ENCODE measurements at places on chromosomes 7 and 10.
A peak's percentile ranks its signal among the peaks of the same experiment; 100 is the strongest.

DNA sequence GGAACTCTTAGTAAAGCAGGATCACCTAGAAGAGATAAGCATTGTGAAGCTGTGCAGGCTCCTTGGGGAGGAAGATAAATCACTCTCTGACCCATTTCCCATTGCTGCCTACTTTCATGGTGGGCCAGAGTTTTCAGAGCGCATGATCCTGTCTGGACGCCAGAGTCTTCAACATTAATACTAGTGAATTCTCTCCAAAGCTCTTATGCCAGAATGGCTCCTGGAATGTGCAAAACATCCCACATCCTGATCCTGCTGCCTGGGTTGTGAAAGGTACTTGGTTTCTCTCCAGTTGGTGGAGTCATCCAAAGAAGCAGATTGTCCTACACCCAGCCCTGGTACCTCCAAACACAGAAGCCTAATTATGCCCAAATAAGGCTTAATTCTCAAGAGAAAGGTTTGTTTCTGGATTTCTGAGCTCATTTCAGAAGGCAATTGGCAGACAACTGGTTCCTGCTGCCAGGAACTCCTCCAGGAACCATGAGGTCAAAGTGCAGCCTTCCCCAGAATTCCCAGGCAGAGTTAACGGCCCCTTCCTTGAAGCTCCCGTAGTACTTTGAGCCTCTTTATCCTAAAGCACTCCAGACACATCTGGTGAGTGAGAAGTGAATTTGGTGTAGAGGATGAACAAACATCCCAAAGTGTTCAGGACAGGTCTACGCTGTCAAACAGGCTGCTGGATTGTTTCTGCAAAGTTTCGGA is 495.2 kb downstream of the PLXNA4 start:
- no peak for DNase-seq

GRCh38 chr10:113494761-113495160 is 58.1 kb upstream of the HABP2 start:
- no peak for DNase-seq

DNA sequence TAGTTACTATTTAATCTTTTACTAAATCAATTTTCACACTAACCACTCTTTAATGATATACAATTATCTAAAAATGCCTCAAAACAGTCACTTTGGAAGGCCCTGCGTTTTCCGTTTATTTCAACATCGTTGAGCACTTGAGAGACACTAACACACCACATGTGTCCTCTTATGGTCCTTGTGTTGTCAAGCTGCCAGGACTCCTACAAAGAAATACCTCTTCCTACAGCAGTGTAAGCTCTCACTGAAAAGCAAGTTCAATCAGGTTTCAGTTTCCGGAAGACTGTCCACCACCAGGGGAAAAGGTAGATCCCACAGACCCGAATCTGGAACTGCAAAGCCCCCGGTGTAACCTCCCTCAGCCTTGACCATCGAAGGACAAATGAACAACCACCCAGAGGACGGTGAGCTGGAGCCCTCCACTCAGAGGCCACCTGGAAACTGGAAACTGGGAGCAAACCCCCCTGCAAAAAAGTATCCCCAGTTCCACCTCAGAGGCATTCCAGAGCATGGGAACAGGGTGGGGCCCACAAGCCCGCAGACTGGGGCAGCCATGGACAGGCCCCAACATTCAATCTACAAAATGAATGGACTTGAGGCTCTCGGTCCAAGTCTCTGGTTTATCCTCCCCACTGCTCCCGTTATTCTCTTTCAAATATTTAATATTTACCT is 37.6 kb downstream of the KCNH2 start:
- DNase-seq, result no peak

GRCh38 chr7:98488167-98488566 is 87.3 kb upstream of the BAIAP2L1 start:
- DNase-seq, result no peak

GRCh38 chr10:74079936-74080590 is 70.6 kb downstream of the AP3M1 start:
- DNase-seq, result no peak

DNA sequence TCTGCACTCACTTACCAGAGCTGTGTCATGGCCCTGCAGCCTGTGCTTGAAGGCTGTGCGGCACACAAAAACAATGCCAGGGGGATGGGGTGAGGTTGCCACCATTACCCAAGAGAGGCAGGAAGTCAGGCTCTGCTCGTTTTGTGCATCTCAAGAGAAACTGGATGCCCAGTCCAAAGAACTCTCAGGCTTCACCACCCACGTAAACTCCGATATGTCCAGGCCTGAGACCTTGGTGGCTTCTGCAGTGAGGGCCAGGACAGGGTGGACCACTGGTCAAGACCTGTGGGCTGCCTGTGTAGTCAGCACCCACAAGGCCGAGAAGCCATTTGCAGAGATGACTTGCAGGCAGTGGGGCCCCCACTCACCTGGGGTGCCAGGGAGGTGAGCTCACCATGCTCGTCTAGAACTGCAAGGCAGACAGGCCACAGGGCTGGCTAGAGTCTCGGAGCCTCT is 54.7 kb upstream of the EBF3 start:
- DNase-seq, result no peak

GRCh38 chr7:67916571-67917436 is 920.2 kb downstream of the TYW1 start:
- DNase-seq, result no peak

GRCh38 chr10:77827366-77827765 is 99.2 kb downstream of the DLG5 start:
- DNase-seq, result no peak

- peak; percentile 65 for DNase-seq
Measured at GRCh38 chr10:69088471-69088769, 517 bp downstream of the SRGN start.

GRCh38 chr7:130925136-130925794 is 191.3 kb upstream of the KLF14 start:
- DNase-seq, result peak; percentile 12

- DNase-seq, result no peak
Measured at GRCh38 chr7:47937065-47937687, 11.1 kb downstream of the PKD1L1 start.

GRCh38 chr7:4849390-4849789 is 12.4 kb downstream of the PAPOLB start:
- peak; percentile 21 for DNase-seq

- no peak for DNase-seq
Measured at GRCh38 chr7:76191783-76192240, 9.9 kb upstream of the SRRM3 start.

DNA sequence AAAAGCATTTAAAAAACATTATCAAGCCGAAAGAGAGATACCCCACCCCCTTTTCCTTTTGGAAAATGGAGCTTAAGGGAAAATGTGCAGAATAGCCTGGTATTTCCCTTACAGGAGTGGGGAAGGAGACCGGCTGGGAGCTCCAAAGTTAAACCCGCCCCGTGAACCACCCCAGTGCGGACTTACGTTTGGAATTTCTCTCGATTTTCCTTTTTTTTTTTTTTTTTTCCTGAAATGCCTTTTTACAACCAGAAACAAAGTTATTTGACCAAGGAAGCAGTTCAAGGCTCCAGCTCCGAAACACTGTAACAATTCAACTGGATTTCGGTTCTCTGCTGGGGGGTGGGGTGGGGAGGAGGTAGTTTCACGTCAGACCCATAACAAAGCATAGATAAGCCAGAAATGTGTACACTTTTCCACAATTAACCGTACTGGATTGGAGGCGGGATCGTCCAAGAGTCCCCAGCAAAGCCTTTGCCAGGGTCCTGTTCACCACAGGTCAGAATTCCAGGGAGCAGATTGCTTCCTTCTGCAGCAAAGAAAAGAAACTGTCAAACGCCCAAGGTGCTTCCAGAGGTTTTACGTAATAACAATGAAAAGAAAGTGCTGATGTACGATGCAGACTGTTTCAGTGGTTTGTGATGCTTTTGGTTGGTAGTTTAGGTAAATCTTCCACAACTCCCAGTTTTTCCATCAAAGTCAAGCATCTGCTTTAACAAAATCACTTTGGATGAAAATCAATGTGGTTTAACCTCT is 6.7 kb downstream of the SKIDA1 start:
- DNase-seq, result peak; percentile 41

GRCh38 chr10:44415121-44415520 is 30.2 kb upstream of the CXCL12 start:
- no peak for DNase-seq

GRCh38 chr10:69801434-69802315 is at the start of gene COL13A1:
TSS of gene COL13A1 (plus strand) at chr10:69801906. CDS start at chr10:69802424, 518 bp downstream.
- DNase-seq, result no peak

- DNase-seq, result no peak
Measured at GRCh38 chr7:24722386-24723177, 34.7 kb downstream of the GSDME start.

GRCh38 chr10:124025660-124026588 is 67.5 kb downstream of the CHST15 start:
- DNase-seq, result no peak

- DNase-seq, result no peak
Measured at GRCh38 chr7:104956753-104957450, 57.1 kb upstream of the KMT2E start.

DNA sequence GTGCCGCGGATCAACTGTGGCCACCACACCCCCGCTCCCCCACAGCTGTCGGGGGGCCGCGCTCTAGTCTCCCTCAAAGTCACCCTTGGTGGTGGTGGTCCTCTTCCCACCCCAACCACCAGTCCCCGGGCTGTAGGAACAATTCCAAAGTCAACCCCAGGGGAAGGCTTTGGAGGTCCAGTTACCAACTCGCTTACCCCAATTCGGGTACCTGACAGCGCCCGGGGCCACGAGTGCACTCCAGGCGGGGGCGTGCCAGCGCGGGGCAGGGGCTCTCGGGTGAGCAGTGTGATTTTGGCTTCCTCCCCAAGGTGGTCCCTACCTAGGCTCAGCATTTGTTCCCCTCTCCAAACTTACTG is 584 bp upstream of the ZMIZ1 start:
- peak; percentile 55 for DNase-seq

DNA sequence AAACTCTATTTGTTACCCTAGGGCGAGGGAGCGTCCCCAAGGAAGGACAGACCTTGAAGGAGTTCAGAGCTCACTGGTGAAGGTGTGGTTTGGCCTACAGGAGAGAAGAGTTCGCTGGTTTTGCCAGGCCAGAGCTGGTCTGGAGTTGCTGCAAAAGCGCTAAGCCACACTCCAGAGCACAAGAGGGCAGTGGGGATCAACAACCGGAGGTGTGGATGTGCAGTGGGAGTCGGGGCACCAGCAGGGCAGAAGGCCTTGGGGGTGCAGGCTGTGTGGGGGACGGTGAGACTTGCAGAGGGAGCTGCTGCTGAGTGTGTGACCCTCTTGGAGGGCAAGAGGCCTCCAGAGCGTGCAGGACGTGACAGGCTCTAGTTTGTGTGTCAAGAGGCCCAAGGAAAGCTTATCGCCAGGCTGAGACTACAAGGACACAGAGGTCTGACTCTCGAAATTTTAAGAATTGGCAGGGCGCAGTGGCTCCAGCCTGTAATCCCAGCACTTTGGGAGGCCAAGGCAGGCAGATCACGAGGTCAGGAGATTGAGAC is 14.3 kb upstream of the CUL1 start:
- DNase-seq, result no peak

DNA sequence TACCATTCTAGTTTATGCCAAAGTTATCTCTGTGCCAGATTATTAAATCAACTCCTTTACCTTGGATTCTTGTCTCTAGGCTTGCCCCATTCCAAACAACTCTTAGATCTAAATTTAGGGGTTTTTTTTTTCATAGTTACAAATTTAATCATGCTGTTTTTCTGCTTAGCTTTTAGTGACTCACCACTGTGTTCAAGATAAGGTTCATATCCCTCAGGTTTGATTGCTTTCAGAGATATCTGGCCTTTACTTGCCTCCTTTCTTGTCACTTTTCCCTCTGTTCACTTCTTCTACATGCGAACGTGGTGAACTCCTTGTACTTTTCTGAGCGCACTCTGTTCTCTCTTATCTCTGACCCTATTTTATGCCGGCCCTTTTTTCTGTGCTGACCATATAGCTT is 78.2 kb downstream of the VPS50 start:
- DNase-seq, result no peak

DNA sequence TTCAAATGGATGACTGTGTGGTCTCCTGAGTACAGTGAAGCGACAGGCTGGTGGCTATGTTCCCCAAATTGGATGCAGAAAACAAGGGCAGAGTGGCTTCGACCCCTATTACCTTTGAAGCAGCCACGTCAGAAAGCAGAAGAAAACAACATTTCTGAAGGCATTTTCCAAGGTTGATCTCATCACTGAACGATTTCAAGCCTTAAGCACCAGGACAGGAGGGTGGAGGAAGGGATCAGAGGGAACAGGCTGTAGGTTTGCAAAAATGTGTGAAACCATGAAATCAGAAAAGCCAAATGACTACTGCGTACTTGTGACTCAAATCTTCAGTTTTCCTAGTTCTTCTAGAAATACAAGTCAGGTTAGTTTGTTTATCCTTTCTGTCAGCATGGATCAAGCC is 181.0 kb upstream of the TMEM106B start:
- no peak for DNase-seq

DNA sequence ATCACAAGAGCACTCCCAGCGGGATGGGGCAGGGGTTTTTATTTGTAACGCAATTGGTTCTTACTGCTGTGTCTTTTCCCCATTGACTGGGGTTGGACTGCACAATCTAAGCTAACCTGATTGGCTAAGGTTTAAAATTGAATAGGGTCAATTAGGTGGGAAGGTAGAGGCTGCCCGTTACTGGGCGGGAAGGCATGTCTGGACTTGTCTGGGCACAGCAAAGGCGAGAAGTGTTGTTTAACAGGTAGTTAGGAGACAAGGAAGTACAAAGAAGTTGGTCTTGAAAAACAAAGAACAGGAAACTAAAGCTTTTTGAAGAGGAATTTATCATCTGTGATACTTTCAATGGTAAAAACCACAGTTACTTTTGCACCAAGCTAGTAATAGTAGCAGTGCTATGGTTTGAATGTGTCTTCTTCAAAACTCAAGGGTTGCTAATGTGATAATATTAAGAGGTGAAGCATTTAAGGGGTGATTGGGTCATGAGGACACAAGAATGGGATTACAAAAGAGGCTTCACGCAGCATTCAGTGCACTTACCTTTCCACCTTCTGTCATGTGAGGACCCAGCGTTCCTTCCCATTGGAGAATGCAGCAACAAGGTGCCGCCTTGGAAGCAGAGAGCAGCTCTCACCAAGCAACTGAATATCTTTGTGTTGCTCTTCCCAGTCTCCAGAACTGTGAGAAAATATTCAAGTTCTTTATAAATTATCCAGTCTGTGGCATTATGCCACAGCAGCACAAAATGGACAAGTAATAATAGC is 875.5 kb upstream of the SORCS1 start:
- no peak for DNase-seq

- no peak for DNase-seq
Measured at GRCh38 chr7:52705768-52706167, 329.7 kb upstream of the POM121L12 start.

DNA sequence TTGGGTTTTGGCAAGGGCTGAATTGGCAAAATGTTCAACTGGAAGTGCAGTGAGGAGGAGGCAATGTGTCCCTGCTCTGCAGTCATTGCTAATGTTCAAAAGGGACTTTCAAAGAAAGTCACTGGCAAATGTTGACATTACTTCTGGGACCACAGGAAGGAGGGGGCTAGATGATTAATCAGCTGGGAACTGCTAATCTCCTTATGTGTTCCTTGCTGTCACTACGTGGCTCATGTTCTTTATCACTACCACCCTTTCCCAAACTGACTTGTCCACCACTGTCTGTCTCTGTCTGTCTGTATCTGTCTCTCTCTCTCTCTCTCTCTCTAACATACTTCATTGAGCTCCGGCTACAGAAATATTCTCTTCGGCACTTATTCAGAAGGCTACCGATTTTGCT is 86.9 kb upstream of the MTPN start:
- DNase-seq, result no peak
